ENCODE measurements at places on chromosomes 2 and 18.

GRCh38 chr2:20232837-20233207 lies 7.9 kb upstream of the SDC1 start:
- no peak for DNase-seq

- no peak for DNase-seq
Measured at GRCh38 chr2:176483476-176483875, 214.2 kb downstream of the MTX2 start.

DNA sequence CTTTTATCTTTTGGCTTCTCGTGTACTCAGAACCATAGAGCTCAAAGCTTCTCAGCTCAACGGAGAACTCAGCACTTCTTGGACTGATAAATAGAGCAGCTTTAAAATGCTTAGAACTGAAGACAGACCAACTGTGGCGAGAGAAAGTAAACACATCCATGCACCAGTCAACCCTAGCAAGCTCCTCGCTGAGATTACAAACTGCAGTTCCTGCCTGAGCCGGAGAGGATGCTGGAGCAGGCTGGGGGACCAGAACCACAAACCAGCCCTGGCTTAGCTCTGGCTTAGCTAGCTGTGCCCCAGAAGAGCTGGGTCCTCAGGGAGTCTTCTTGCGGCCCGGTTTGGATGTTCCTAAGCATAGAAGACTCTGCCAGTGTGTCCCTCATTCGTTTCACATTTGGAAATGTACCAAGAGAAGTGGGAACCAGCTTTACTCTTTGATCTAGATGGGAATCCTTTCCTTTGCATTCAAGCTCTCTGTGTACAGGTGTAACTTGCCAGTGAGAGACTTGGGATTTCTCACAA lies 5.6 kb downstream of the PAX8 start:
- no peak for DNase-seq

GRCh38 chr2:23746141-23746863 lies 180.6 kb downstream of the ATAD2B start:
- no peak for DNase-seq
